ENCODE measurements at places on chromosomes 1 and 21. TPM values are rescaled to one million over a fixed set of nuclear protein-coding genes. Genes with fewer than 3 reads are reported as not detected.

The ANKRD34A gene
- total RNA-seq, result 0.51 TPM

The GFI1 gene
- 2.6 TPM for total RNA-seq

The IGSF21 gene
- not detected for total RNA-seq

The PIGK gene
- total RNA-seq, result 32.7 TPM

The AMY1B gene
- not detected for total RNA-seq

The CELA3A gene
- total RNA-seq, result not detected

The KCNE2 gene
- not detected for total RNA-seq

The FASLG gene
- 0.31 TPM for total RNA-seq

The NBPF4 gene
- total RNA-seq, result not detected

The OR2L13 gene
- total RNA-seq, result not detected

The NBPF10 gene
- 2.9 TPM for total RNA-seq

The TPTE gene
- total RNA-seq, result not detected

The CYP4X1 gene
- 3.0 TPM for total RNA-seq

The PEF1 gene
- total RNA-seq, result 52.1 TPM

The SPRR2B gene
- total RNA-seq, result not detected

The C1orf141 gene
- not detected for total RNA-seq

The RNU1-1 gene
- total RNA-seq, result under 0.01 TPM

The COL6A1 gene
- 533 TPM for total RNA-seq

The MYOM3 gene
- 440 TPM for total RNA-seq

The OLIG2 gene
- not detected for total RNA-seq

The EIF4G3 gene
- 36.5 TPM for total RNA-seq

The IL20 gene
- not detected for total RNA-seq

The QSOX1 gene
- 41.9 TPM for total RNA-seq

The TSPAN1 gene
- 5.3 TPM for total RNA-seq

The GJC2 gene
- 5.5 TPM for total RNA-seq

The PLA2G2D gene
- not detected for total RNA-seq

The GBP1 gene
- 13.2 TPM for total RNA-seq

The NT5C1A gene
- total RNA-seq, result 19.6 TPM

The PTPN22 gene
- 0.92 TPM for total RNA-seq

The HES2 gene
- 3.2 TPM for total RNA-seq

The PTGER3 gene
- total RNA-seq, result 3.4 TPM

The PDPN gene
- 10.5 TPM for total RNA-seq

The TAF5L gene
- 18.6 TPM for total RNA-seq

The EFNA3 gene
- total RNA-seq, result 0.92 TPM

The HES3 gene
- not detected for total RNA-seq

The LCE2B gene
- total RNA-seq, result not detected

The ZSCAN20 gene
- 6.5 TPM for total RNA-seq

The MCOLN3 gene
- 0.62 TPM for total RNA-seq

The FCRL3 gene
- total RNA-seq, result not detected

The ARHGEF16 gene
- total RNA-seq, result 7.6 TPM

The TAGLN2 gene
- 238 TPM for total RNA-seq

The WNT9A gene
- 14.6 TPM for total RNA-seq

The TRIM46 gene
- 0.72 TPM for total RNA-seq

The LCE2A gene
- total RNA-seq, result not detected

The OR6N1 gene
- not detected for total RNA-seq

The FHAD1 gene
- 3.8 TPM for total RNA-seq

The CD1B gene
- not detected for total RNA-seq

The CDKN2C gene
- total RNA-seq, result 22.0 TPM

The SAMD11 gene
- total RNA-seq, result 6.1 TPM

The MPZ gene
- 67.9 TPM for total RNA-seq

The OR2L3 gene
- total RNA-seq, result 0.10 TPM

Data from tongue (tissue), 3 donors.